MCF 10A (cell line): ENCODE measurements at places on chromosomes 7 and 10.

GRCh38 chr7:101960985-101961708 is 143.7 kb downstream of the CUX1 start:
- no peak for DNase-seq

DNA sequence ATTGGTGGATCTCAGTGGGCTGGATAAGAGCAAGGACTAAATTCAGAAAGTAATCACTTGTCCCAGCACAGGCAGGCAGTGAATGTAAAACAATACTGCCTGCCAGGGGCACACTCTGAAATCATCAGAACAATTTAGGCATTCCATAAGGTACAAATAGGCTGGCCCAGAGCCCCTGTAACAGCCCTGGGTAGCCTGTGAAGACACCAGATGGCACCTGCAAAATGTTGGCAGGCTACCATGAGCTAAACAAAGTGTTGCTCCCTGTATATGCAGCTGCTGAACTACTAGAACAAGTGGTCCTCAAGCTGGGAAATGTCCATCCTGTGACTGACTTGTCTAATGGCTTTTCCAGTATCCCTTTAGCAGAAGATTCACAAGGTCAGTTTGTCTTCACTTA is 3.0 kb upstream of the PRSS37 start:
- DNase-seq: no peak

- DNase-seq: no peak
Measured at GRCh38 chr7:30900053-30900452, 11.6 kb upstream of the AQP1 start.

DNA sequence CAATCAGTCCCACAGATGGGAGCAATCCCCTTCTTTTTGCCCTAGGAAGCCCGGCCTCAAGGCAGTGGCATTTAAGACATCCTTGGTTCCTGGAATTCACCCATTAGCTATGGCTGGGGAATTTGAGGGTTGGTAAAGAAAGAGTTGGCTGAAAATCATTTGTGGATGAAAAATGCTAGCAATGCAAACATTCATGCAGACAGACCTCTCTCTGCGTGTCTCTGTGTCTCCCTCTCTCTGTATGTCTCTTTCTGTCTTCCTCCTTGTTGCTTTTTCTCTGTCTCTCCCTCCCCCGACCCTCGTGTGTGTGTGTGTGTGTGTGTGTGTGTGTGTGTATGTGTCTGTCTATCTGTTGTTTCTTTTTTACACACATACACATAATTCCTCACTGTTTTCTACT is 19.4 kb downstream of the LDB3 start:
- no peak for DNase-seq

GRCh38 chr10:53547364-53547763 is 774.8 kb upstream of the MBL2 start:
- DNase-seq: no peak

DNA sequence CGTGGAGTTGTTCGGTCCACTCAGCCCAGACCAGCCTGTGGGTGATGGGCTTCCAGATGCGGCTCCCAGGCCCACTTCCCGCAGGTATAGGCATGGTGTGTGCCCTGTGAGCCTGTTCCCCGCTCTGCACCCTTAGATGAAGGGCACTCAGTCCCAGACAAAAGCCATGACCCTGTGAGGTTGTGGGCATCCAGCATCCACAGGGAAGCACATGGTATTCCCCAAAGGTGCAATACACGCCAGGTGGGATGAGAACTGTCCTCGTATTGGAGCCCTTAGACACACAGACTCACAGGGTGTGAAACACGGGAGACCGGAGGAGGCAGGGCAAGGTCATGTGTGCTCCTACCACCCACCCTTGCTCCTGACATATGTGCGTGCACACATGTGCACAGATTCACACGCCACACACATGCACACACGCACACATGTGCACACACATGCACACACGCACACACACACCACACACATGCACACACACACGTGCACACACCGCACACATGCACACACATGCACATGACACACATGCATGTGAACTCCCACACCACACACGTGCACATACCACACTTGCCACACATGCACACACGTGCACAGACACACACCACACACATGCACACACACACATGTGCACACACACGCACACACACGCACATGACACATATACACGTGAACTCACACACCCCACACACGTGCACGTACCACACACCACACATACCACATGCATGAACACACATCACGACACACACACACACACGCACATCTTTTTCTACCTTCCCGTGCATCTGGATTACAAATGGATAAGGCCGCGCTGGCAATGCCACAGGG is 319.4 kb downstream of the WDR37 start:
- DNase-seq: no peak

DNA sequence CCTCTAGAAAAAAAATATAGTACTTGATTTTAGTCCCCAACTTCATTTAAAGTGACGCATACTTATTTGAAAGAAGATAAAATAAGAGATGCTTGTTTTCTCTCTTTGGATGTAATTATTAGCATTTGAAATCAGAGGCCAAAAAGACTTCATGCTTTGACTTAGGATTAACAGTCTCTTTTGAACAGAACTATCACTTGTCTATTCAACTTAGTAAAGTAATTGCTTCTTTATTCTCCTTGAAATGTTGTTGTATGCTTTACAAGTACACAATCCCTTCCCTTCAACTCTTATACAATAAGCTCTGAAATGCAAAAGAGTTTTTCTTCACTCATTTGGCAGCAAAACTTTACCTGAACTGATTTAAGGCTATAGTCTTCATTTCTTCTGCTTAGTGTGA is 80.8 kb downstream of the HIBADH start:
- DNase-seq: no peak

DNA sequence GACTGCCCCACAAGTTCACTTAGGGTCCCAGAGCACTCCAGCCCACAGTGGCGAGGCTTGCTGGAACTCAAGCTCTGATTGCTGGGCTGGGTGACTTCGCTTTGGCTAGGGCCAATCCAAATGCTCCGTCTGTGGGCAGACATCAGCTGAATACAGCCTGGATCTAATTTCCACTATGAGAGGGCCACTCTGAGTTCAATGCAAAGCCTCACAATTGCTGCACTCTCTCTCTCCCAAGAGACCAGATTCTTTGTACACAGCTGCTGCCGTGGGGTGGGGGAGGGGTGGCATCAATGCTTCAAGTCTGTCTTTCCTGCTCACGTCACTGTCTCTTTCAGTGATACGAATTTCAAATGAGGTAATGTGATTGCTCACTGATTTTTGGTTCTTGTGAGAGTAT is 47.3 kb upstream of the BPGM start:
- DNase-seq: no peak
